ENCODE measurements at places on chromosomes 4 and X. TPM values are rescaled to one million over a fixed set of nuclear protein-coding genes. Genes with fewer than 3 reads are reported as not detected.

The CFAP47 gene
- total RNA-seq: 0.22 TPM

The TIGD4 gene
- 3.1 TPM for total RNA-seq

The RELL1 gene
- total RNA-seq: 1.0 TPM

The ZNF141 gene
- 71.9 TPM for total RNA-seq

The TAF7L gene
- not detected for total RNA-seq

The MRFAP1 gene
- total RNA-seq: 50.7 TPM

The CWH43 gene
- total RNA-seq: not detected

DNA sequence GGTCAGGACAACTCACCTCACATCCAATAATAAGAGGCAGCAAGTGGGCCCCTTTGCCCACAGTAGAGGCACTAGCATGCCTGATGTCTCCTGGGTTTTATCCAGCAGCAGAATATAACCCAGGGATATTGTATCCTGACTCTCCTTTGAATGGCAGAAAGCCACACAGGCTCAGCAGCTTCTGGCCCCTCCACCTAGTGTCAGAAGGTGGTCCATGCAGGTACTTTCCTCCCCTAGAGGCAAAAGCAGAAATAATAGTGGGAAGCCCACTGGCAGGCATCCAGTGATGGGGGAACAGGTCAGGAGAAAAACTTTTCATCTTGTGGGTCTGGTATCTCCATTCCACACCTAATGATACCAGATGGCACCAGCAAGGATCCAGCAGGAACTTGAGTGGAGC is 75.5 kb upstream of the IRS4 start:
- DNase-seq: peak; percentile 43

GRCh38 chr4:75566911-75567310 is 11.0 kb downstream of the ODAPH start:
- DNase-seq: no peak

GRCh38 chr4:85854546-85854945 is 379.6 kb downstream of the ARHGAP24 start:
- no peak for DNase-seq

GRCh38 chr4:134762053-134762452 is 560.5 kb upstream of the PABPC4L start:
- DNase-seq: peak; percentile 47

DNA sequence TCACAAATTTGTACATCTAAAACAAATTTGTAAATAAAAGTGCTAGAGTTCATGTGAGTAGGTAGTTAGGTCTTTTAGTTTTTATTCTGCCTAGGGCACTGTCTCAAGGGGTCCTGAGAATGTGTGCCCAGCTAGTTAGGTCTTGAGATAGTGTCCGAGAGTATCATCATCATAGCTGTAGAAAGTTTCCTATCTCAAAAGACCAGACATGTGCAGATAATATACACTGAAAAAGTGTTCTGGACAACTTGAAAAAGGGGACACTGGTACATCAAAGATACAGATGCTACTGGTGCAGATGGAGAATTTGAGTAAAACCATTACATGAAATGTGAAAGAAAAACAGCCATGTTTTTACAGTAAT is 1.8 kb upstream of the ZCCHC4 start:
- no peak for DNase-seq

- peak; percentile 76 for DNase-seq
These were observed at the start of gene FGFBP2 for GRCh38 chr4:15963001-15963451. FGFBP2 (minus strand) TSS chr4:15963175; CDS start chr4:15963129, 46 bp downstream.

GRCh38 chr4:31411565-31411964 is 691.4 kb downstream of the PCDH7 start:
- no peak for DNase-seq

- DNase-seq: no peak
These were observed 1.9 kb upstream of the RGS12 start for GRCh38 chr4:3290889-3291321.

GRCh38 chr4:5019274-5019673 is at the start of gene CYTL1:
CYTL1 (minus strand) TSS chr4:5019458; CDS start chr4:5019445, 13 bp downstream.
- DNase-seq: peak; percentile 9

DNA sequence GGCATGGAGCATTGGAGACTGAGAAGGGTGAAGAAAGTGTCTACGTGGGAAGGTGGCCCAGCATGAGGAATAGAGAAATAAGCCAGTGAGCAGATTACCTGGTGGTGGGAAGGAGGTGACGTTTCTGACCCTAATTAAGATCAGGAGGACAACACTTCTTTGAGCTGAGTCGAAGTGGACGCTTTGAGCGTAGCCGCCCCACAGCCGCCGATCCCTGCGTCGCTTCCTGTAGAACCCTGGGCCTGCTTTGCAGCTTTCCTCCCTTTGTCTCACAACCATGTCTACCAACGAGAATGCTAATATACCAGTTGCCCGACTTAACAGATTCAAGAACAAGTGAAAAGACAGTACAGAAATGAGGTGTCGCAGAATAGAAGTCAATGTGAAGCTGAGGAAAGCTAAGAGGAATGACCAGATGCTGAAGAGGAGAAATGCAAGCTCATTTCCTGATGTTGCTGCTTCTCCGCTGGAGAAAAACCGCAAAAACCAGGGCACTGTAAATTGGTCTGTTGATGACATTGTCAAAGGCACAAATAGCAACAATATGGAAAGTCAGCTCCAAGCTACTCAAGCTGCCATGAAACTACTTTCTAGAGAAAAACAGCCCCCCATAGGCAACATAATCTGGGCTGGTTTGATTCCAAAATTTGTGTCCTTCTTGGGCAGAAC is 6.4 kb upstream of the ANTXR2 start:
- DNase-seq: no peak

- no peak for DNase-seq
These were observed 268.4 kb downstream of the DCTD start for GRCh38 chr4:182648766-182649165.

- DNase-seq: no peak
These were observed 313.2 kb upstream of the DKK2 start for GRCh38 chr4:107349266-107349665.
